ENCODE measurements at places on chromosomes 7 and 10.

DNA sequence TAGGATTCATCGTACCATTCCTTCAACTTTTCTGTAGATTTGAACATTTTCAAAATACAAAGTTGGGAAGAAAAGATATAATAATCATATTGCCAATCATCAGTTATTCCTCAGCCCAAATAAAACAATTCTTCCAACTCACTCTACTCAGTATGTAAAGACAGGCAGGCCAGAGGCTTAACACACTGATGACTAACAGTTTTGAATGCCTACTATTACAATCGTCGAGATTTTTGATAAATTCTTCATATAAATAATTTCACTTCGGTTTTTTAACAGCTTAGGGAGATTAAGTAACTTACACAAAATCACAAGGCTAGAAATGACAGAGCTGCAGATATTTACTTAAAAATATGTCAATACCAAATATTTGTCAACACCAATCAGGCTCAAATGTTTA, 17.6 kb downstream of the CYTH3 start:
- no peak for DNase-seq

- no peak for DNase-seq
Measured at GRCh38 chr7:88072715-88073055, 138.6 kb downstream of the ADAM22 start.

GRCh38 chr7:30175636-30176147, 40.9 kb downstream of the MTURN start:
- no peak for DNase-seq

DNA sequence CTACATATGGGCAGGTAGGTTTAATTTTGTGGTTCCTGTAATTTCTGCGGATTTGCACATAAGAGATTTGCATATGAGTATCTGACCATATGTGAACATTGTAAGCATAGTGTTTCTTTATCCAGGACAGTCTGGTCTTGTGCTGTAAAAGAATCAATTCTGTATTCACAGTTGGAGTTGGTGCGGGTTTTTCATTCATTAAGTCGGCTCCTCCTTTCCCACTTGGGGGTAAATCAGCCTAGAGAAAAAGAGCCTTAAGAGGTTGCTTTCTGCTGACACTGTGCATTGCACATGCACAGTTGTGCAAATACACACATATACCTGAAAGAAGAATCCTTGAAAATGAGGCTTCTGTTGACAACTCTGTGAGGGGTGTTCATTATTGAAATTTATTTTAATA, 6.1 kb upstream of the CYP26C1 start:
- DNase-seq, result no peak

GRCh38 chr7:116429986-116430619, 69.4 kb upstream of the CAV2 start:
- no peak for DNase-seq

DNA sequence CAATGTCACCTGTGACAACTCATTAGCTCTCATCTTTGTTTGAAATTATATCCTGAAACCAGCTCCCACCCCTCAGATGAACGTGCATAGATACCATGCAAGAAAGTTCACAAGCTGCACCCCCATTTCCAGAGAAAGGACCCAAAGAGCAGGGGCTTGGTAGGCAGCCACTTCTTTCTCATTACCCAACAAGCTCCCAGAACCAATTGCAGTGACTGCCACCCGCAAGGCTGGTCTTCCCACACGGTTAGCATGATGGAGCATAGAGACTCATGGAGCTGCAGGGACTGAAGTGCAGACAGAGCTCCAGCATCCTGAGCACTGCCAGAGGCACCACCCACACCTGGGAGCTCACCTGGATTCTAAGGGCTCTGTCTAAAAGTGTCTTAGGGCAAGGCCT, 28.5 kb downstream of the FRMPD2 start:
- no peak for DNase-seq

DNA sequence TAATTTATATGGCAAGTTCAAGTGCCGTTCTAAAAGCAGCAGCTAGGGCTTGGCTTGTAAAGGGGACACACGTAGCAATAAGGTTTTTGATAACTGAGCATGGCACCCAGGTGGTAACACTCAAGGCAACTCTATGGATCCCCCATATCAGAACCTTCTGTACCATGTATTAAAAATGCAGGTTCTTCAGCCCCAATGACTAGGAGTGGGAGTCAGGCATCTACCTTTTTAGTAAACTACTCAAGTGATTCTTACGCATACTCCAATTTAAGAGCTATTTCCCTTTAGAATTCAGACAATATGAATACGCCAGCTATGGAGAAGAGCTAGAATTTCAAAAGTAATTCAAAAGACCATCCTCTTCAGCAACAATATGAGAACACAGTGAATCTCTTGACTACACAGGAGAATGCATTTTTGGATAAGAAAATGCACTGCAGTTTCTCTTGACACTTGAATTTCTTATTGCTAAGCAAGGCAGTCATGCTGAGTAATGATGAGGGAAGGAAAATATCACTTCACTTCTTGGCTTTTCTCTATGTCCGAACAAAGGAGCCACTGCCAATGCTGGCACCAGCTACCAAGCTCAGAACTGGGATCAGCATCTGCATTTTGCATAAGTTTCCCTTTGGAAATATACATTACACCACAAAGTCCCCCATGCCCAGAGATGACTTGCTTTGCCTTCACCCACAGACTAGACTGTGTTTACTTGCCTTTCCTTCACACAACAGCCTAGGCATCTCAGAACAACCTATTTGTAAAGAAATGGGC, 53.5 kb downstream of the ABLIM1 start:
- no peak for DNase-seq

- DNase-seq, result no peak
Measured at GRCh38 chr10:48946891-48947500, 7.4 kb upstream of the LRRC18 start.

DNA sequence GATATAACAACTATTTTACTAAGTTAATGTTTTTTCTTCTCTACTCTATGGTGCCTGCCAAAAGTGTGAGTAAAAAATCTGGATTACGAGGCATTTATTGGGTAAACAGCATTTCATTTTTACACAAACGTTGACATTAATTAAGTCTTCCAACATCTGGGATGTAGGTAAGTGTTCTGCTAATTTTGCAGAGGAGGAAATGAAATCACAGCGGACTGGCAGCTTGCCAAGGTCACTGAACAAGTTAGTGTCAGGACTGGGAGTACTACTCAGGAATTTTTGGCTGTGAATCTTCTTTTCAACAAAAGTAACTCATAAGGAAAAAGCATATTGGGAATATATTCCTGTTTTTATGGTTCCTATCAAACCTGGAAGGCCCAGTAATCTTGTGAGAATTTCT, 612.1 kb upstream of the FZD8 start:
- DNase-seq, result no peak

- DNase-seq, result no peak
Measured at GRCh38 chr7:67692425-67692824, 695.8 kb downstream of the TYW1 start.

- DNase-seq, result no peak
Measured at GRCh38 chr10:102185811-102186527, 33.8 kb downstream of the NOLC1 start.

DNA sequence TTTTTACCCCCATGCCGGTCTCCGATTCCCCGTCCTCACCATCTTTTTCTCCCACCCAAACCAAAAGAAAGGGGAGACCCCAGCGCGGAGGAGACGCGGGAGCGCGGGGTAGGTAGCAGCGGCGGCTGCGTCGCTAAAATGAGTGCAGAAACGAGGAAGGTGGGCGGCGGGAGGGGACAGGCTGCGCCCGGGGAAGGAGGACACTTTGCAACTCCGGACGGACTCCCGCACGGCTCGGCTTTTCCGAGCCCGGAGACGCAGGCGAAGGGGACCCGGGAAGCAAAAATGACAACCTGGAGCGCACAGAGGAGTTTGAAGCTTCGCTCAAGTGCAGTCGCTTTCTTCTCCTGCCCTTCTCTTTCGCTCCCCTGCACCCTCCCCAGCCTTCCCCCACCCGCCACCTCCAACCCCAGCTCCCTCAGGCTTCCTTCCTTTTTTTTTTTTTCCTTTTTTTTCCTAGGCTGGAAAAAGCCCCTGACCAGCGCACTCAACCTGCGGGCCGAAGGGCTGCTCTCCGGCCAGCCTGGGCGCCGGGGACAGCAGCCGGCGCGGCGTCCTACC, 453 bp downstream of the SFMBT2 start:
- peak; percentile 57 for DNase-seq

DNA sequence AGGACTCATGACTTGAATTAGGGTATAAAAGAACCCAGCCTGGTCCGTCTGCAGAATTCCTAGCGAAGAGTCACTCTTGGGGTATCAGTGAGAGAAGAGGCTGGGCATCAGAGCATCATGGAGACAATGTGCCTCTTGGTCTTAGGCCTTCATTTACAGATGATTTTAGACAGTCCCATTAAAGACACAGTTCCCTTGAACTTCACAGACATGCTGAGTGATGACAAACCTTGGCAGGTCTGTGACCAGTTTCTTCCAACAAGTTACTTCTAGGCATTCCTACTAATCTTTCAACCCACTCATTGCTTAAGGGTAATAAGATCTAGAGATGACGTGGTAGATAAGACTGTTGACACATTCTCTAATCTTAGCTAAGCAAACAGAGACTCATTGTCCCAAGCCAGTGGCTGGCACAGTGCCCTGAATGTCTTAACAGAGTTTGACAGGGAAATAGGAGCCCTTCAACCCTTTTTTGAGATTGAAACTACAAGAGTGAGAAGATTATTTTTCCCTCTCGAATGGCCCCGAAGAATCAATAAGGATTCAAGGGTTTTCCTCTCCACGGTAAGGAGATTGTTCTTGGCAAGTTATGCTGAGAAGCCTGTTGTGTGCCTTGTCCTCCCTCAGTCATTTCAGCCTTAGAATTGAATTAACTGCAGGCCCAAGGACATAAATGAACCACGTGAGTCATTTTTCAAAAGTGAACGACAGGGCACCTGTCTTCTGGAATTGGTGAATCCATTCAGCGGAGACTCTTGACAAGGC, 281.1 kb downstream of the CCDC3 start:
- DNase-seq, result peak; percentile 53

GRCh38 chr7:19798986-19799385, 25.6 kb upstream of the TMEM196 start:
- no peak for DNase-seq

- DNase-seq, result no peak
Measured at GRCh38 chr10:5527332-5528200, 2.8 kb downstream of the CALML3 start.

DNA sequence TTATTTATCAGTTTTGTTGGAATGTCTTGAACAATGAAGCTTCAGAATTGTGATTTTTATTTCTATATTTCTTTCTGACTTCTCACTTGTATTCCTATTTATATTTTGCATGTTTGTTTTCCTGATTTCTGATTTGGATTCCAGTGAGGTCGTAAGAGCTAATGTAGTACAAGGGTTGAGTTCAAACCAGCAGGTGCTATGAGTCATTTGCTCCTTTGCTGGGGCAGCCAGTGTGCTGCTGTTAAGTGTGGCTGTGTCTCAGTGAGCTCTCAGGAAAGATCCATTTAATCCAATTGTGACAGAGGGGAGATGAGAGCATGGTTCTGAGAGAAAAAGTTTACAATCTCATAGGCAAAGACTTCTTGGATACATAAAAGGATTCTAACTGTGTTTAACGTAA, 48.6 kb downstream of the MCU start:
- DNase-seq, result no peak

DNA sequence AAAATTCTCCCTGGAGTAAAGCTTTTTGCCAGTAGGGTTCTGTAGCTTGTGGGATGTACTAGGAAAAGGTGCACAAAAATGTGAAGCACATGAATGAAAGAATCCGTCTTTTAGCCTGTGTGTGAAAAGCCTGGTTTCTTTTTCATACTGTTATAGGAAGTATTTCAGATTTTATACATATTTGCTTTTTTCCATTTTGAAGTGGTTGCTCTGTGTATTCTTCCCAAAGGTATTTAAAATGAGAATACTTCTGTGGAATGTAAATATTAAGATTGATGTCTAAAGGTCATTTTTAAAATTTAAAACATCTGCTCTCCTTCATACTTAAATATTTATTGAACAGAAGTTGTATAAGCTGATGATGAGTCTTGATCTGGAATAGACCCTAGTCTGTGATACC, 96.8 kb downstream of the CDK14 start:
- no peak for DNase-seq

DNA sequence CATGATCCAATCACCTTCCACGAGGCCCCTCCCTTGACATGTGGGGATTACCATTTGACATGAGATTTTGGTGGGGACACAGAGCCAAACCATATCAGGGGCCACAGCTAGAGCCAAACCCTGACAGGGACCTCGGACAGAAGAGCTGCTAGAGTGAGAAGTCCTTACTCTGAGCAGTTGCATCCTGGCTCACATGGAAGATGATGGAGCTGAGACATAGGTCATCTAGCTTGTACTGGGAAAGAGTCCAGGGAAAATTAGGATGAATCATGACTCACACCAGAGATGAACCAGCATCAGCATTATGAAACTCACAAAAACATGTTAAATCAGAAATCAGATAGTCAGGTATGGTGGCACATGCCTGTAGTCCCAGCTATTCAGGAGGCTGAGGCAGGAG, 12.8 kb upstream of the FMC1 start:
- DNase-seq, result no peak
